ENCODE measurements at places on chromosomes 4 and X.
A peak's percentile ranks its signal among the peaks of the same experiment; 100 is the strongest.

GRCh38 chr4:102129810-102130209 lies 215.5 kb downstream of the SLC39A8 start:
- DNase-seq = no peak

DNA sequence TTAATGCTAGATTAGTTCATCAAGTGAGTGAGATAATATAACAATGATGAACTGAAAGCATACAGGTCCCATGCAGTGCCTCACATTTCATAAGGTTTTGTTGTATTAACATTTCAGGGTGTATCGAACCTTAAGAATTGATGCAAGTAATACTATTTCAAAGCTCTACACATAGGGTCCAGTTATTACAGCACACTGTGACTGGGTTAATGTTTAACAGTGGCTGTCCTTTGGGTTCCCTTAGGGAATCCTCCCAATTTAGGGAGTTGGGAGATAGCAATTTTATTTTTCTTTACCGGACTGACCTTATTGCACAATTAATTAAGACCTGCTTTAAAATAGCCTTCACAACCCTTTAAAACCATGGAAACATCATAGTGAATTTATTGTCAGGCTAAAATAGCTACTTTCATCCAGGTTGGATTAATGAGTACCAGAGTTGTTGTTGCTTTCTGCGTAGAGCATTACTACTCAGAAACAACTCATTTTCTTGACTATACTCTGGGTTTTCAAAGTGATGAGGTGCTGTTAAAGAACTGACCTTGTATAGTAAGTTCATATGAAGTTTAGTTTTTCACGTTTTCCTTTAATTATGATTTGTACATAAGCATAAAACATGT lies 134.4 kb downstream of the AKAP4 start:
- DNase-seq = no peak

GRCh38 chrX:140767646-140768045 lies 58.1 kb downstream of the LINC00632 start:
- no peak for DNase-seq

DNA sequence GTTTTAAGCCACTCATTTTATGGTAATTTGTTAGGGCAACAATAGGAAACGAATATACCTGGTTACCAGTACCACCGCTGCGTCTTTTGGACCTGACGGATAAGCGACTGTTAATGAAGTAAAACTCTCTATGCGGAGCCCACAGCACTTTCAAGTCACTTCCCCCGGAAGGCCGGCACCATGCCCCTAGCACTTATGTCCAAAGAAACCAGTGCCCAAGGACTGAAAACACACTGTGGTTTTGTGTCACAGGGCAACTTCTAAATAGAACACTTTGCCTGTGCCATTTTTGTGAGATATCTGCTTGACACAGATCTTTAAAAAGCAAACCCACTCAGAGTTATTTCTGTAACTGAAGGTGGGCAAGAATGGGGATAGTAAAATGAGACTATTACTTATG lies 22.7 kb downstream of the SH3KBP1 start:
- DNase-seq = no peak

GRCh38 chrX:138026211-138026610 lies 460.3 kb downstream of the ZIC3 start:
- DNase-seq = no peak

DNA sequence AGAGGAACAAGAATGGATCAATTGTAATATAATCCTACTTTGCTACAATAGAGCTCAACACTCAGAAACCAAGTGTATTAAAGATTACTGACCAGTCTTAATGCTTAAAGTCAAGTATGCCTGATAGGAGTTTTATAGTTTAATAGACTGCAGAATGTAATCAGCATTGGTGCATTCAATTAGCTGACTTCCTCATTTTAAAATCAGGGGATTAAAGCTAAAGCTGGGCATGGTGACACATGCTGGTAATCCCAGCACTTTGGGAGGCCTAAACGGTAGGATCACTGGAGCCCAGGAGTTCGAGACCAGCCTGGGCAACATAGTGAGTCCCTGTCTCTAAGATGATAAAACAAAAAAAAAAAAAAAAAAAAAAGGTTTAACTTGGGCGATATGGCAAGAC lies 10.8 kb downstream of the HNRNPDL start:
- no peak for DNase-seq

GRCh38 chrX:68669094-68669860 lies 21.8 kb downstream of the STARD8 start:
- DNase-seq = no peak

DNA sequence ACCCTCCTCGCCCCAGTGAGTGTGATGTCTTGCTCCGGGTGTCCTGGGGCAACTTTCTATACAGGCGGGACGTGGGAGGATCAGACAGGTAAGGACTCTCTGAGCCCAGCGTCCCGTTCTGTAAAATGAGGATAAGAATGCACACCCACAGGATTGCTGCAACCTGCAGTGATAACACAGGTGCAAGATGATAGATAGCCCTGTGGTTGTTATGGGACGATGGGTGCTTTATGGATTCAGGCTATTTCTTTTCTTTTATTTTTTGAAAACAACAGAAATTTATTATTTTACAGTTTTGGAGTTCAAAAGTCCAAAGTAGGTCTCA lies 28.6 kb downstream of the BEX3 start:
- DNase-seq = no peak

- no peak for DNase-seq
Observed at GRCh38 chr4:183402771-183403170, 41.7 kb upstream of the CDKN2AIP start.

DNA sequence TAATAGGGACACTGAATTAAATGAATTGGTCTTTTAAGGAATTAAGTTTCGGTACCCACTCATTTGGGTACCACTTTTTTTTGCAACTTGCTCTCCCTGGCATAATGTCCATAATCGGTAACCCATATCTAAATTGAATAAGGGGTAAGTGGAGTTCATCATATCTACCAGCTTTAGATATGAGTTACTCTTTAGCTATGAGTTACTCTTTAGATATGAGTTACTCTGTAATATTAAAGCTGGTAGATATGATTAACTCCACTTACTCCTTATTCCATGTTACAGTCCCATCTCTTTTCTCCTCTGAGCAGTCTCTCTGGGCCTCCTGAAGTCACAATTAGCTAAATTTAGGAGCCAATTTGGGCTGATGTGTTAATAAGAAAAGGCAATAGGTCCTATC lies 85.7 kb downstream of the TEX13C start:
- no peak for DNase-seq

- DNase-seq = no peak
Observed at GRCh38 chr4:105374071-105374470, 99.8 kb downstream of the PPA2 start.

GRCh38 chrX:152635941-152636340 lies 1.8 kb upstream of the GABRQ start:
- DNase-seq = no peak

- peak; percentile 83 for DNase-seq
Observed at GRCh38 chrX:48021026-48021900, 14.5 kb downstream of the SPACA5 start.

DNA sequence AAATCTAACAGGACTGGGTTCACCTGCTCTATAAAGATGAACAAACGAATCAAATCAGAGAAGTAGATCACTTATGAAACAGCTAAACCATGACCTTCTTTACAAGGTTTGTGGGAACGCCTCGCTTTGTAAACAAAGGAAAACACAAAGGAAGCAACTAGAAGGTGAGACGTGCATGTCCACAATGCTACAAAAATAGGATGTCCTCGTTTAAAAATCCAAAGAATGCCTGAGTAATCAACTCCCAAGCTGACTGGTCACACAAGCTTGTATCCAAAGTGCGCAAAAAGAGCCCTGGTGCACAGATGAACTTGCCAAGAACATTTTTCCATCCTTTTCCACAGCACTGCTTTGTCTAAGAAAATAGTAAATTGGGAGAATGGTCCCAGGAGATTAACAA lies 6.3 kb upstream of the SH3KBP1 start:
- no peak for DNase-seq

GRCh38 chr4:152462047-152462446 lies 73.8 kb downstream of the FBXW7 start:
- no peak for DNase-seq

GRCh38 chrX:38561951-38562719 lies 793 bp downstream of the TSPAN7 start:
- DNase-seq = peak; percentile 26

DNA sequence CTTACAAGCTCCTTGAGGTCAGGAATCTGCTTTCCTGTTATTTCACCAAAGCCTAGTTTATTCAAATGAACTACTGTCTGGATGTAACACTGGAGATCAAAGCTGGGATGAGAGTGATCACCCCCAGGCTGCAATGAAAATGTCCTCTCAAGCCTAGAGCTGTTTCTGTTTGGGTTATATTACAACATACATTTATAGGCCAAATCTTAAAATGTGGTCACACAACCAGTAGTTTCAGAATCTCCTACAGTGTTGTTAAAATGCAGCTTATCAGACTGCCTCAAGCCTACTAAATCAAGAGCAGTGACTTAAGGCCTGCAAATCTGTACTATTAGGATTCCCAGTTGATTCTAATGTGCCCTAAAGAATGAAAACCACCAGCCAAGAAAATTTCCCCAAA lies 207.5 kb downstream of the PAPSS1 start:
- DNase-seq = no peak

DNA sequence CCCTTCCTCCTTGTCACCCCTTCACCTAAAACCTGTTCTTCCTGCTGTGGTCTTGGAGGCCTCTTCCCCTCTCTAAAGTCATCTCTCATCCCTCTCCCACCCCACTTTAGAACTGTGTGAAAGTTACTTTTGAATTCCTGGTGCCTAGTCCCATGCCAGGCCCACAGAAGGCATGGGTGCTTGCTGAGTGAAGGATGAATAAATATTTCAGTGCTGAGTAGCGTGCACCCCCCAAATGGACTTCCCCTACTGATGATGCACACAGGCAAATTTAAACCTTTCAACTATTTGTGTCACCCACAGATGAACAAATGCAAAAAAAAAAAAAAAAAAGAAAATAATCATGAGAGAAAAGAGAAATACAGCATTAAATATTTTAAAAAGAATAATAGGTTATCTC lies 19.8 kb downstream of the PSMD10 start:
- no peak for DNase-seq

- no peak for DNase-seq
Observed at GRCh38 chr4:38373375-38373774, 290.6 kb upstream of the KLF3 start.

DNA sequence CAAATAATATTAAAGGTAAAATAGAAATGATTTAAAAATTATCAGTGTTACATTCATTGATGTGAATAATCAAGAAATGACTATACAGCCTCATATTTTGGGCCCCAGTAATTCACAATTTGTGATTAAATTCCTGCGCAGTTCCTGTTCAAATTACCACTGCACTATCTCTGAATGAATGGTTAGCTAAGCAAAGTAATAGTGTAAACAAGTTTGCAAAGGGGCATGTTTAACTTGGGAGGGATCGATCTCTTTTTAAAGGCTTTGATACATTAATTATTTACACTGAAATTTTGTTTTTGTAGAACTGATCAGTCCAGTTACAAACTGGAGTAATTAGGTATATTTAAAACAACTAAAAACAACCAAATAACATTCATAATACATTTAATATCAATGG lies 784.4 kb downstream of the RPA4 start:
- no peak for DNase-seq
